ENCODE measurements at places on chromosomes 5 and 9.

DNA sequence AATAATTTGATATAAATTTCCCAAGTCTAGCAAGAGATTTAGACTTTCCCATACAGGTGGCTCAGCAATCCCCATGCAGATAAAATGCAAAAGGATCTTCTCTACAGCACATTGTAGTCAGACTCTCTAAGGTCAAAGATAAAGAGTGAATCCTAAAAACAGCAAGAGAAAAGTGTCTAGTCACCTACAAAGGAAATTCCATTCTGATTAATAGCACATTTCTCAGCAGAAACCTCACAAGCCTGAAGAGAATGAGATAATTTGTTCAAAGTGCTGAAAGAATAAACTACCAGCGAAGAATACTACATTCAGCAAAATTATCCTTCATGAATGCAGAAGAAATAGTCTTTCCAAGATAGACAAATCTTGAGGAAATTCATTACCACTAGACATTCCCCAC, 493.3 kb downstream of the PRELID2 start:
- no peak for DNase-seq

DNA sequence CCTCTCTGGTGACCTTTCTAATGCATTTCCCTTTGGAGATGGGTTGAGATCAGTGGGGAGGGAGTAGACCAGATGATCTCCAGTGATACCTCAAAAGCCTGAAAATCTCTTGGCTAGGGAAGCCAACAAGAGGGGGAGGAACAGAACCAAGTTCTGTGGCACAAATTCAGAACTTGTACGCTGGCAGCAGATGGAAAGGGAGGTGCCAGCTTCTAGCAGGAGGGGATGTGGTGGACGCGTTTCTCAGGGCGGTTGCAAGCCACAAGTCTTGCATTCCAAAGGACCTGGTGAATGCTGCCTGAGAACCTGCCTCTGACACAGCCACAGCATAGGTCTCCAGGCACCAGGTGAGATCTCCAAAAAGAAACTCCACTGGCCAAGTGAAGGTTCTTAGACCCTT, 13.4 kb downstream of the SLIT3 start:
- no peak for DNase-seq

- no peak for DNase-seq
Measured at GRCh38 chr9:81430727-81431126, 258.6 kb downstream of the TLE1 start.

GRCh38 chr5:63127054-63127453, 548.4 kb downstream of the LRRC70 start:
- no peak for DNase-seq

GRCh38 chr9:13215791-13216554, 63.5 kb downstream of the MPDZ start:
- no peak for DNase-seq

- no peak for DNase-seq
Measured at GRCh38 chr9:3850098-3850497, 324.3 kb upstream of the RFX3 start.

- no peak for DNase-seq
Measured at GRCh38 chr5:139004374-139005307, 129.5 kb upstream of the LRRTM2 start.

GRCh38 chr5:120538149-120538548, 74.0 kb downstream of the PRR16 start:
- no peak for DNase-seq

- no peak for DNase-seq
Measured at GRCh38 chr5:80408484-80409366, 861 bp downstream of the ZFYVE16 start.

DNA sequence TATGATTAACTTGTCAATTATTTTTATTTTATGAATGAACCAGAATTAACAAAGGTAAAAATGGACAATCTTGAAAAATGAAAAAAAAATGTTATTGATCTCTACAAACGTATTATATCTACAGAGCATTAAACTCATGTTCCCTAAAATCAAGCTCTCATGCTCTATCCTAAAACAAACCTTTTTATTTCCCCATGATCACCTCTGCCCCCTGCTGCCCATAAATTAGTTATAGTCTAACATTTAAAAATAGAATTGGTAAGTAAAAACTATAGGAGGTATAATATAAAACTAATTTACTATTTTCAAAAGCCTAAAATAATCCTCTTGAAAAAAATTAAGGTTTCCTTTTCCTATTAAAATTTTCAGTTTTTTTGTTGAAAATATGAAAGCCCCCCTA, 168.0 kb upstream of the POU5F2 start:
- no peak for DNase-seq

DNA sequence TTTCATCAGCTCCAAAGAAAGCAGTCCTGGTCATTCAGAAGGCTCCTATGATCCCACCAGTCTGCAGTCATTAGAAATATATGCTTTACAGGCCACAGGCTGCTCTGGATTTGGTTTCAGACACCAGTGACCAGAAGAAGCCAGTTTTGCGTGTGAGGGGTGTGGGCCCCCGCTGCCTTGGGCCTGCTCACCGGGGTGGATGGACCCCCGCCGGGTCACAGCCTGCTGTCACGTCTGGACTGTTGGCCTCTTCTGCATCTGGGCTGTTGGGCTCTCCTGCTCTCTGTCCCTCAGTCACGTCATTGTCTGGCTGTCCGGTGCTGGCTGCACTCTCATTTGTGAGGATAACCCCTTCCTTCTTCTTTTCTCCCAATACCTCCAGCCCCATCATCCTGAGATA, 33.1 kb downstream of the NSUN2 start:
- no peak for DNase-seq

DNA sequence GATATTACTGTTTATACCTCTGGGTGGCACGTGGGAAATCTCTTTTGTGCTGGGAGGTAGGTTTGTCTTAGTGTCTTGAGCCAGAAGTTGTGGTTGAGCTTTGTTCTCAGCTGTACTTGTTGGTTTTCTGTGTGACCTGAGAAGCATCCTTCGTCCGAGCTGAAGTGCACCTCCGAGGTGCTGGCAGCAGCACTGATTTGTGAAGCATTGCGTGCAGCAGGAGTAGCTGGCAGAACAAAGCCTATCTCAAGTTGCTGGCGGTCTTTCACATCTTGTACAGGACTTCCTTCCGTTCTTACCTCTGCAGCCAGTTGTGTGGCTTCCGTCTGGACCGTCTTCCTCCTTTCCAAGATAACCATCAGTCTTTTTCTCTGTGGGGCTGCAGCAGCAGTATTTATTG, 4.3 kb downstream of the PRRC2B start:
- no peak for DNase-seq

GRCh38 chr9:32431940-32432555, 47.6 kb downstream of the ACO1 start:
- DNase-seq, result no peak

GRCh38 chr5:14523243-14524034, 58.2 kb upstream of the OTULINL start:
- no peak for DNase-seq

All from retinal pigment epithelial cell (primary cell).